ENCODE measurements at places on chromosomes 16 and 17.

- DNase-seq, result no peak
These were observed 89.0 kb downstream of the SHISA6 start for GRCh38 chr17:11330006-11330405.

- DNase-seq, result no peak
These were observed 20.8 kb downstream of the DCUN1D3 start for GRCh38 chr16:20879175-20880040.

- DNase-seq, result no peak
These were observed 6.9 kb upstream of the VPS53 start for GRCh38 chr17:721540-721937.

DNA sequence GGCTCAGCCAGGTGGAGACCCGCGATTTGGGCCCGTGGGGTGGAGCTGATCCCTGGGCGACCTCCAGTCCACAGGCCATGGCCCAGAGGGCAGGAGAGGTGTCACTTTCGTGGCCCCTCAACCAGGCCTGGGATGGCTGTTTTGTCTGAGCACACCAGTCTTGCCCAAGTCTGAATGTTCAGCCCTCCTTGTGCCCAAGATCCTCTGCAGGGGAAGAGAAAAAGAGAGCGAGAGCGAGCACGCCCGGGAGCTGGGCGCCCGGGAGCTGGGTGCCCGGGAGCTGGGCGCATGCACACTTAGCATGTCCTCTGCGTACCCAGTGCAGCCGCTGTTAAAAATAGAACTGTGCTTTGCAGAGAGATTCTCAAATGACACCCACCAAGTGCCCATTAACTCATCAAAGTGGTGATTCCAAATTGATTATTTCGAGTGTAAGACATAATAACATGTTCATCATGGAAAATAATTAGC lies 403.3 kb upstream of the TNRC6C start:
- DNase-seq, result no peak

DNA sequence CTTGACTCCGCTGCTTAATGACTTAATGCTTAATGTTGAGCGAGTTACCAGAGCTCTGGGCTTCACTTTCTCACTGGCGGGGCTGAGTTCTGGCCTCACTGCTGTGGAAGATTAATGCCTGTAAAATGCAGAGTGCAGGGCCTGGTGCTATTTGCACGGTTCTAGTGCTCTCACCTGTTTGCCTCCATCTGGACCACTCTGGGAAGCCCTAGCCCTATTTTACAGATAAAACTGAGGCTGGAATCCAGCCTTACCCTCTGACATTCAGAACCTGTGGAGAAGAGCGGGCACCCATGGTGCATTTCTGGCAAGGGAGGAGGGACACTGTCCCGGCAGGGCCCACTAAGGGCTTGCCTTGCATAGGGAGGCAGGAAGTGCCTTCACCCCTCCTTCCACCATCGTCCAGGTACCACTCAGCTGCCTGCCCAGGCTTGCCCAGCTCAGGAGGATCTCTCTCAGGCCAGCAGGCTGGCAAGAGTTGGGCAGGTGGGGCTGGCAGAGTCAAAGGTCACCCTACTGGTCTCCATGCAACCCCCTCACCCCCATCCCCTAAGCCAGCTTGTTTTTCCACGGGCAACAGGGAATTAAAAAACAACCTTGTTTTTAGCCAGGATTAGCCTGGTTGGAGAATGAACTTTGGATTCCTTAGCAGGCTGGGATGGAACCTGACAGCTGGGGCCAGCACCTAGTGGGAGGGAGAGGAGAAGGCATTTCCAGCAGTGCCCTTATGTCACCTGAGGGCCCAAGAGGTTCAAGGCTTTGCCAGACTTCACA lies 4.1 kb upstream of the UBALD1 start:
- no peak for DNase-seq

Data from activated gamma-delta T cell treated with anti-CD3 and anti-CD28 coated beads, Interleukin-2, amount 50 U/mL, for 16 hours (primary cell).